ENCODE measurements at places on chromosomes 1 and 21. TPM values are rescaled to one million over a fixed set of nuclear protein-coding genes. Genes with fewer than 3 reads are reported as not detected.

The NKAIN1 gene
- not detected for total RNA-seq

The S100B gene
- total RNA-seq: not detected

The CALML6 gene
- 0.77 TPM for total RNA-seq

The FTCD gene
- total RNA-seq: not detected

The PCBP3 gene
- not detected for total RNA-seq

The KRTAP13-2 gene
- total RNA-seq: not detected
